ENCODE measurements at places on chromosomes 6 and 20.
A peak's percentile ranks its signal among the peaks of the same experiment; 100 is the strongest.

GRCh38 chr6:15352220-15352619 is 106.4 kb downstream of the JARID2 start:
- DNase-seq: no peak

DNA sequence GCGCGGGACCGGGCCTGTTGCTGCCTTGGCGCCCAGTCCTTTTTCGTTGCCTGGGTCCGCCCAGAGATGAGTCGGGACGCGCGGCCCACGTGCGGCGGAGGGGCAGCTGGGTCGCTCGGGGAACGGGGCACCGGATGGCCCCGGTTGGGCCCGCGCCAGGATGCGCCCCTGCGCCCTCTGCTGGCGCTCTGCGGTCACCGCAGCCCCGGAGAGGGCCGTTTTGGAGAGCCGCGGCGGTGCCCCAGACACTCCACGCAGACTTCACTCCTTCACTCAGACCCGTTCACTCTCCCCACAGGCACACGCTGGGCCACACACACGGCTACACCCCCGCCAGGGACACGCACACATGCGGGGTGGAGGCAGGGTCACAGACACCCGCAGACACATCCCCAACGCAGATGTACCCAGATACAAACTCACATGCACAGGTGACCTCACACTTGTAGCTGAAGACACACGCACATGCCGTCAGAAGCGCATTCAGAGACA is 38.8 kb downstream of the SRC start:
- peak; percentile 91 for DNase-seq

DNA sequence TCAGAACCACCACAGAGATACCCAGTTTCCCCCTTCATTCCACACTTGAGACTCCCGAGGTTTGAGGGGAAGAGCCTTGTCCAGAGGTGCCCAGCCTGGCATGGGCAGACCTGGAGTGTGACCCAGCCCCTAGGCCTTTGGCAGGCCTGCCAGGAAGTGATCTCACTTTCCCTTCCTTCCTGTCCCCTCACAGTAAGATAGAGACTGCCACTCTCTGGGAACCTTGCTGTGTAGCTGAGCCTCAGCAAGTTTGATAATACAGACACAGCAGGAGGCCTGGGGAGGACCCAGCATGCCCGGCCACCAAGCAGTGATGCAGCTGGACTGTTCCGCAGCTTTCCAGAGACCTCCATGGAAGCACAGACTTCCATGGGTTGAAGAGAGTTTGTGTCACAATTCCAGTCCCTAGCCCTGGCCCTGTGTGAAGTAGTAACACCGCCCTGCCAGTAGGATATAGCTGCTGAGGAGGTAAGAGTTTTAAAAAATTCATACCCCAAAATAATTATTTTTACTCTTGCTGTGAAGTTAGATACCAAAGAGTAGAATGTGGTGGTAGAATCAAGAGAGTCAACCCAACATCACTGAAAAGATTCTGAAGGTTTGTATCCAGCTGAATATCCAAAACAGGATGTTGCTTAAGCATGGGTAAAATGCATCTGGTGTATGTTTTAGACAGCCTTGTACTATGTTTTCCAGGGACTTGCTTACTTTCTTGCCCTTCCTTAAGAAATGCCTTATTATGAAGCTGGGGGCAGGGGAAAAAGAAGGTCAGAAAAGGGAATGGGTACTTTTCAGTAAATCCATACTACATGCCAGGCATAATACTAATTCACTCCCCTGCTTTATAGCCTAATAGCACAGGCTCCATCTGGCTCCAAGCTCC is 16.3 kb downstream of the PKIG start:
- peak; percentile 47 for DNase-seq

- no peak for DNase-seq
These were observed 10.4 kb upstream of the TRAF3IP2 start for GRCh38 chr6:111615916-111616612.

DNA sequence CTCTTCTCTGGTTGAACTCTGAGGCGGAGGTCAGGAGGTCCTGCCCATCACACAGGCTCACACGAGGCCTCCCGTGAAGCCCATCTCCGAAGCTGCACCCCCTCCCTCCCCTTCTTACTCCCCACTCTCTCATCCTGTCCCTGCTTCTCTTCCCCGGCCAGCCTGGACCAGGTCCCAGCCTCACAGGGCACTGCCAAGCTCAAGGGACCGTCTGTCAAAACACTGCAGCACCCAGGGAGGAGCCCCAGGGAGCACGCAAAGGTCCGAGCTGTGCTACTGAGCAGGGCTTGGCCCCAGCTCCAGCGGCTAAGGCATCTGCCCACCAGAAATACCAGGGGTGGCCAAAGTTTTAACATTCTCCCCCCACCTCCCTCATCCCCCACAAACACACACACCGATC is 70.0 kb downstream of the PSMG4 start:
- DNase-seq: no peak

GRCh38 chr20:45087097-45087790 is 13.7 kb downstream of the KCNS1 start:
- no peak for DNase-seq

GRCh38 chr20:19540392-19540791 is 217.7 kb upstream of the RIN2 start:
- peak; percentile 35 for DNase-seq

GRCh38 chr6:43119482-43119881 is 43.4 kb downstream of the PTK7 start:
- no peak for DNase-seq
